Karpas-422 (cell line): ENCODE measurements at places on chromosomes 13 and 19.

DNA sequence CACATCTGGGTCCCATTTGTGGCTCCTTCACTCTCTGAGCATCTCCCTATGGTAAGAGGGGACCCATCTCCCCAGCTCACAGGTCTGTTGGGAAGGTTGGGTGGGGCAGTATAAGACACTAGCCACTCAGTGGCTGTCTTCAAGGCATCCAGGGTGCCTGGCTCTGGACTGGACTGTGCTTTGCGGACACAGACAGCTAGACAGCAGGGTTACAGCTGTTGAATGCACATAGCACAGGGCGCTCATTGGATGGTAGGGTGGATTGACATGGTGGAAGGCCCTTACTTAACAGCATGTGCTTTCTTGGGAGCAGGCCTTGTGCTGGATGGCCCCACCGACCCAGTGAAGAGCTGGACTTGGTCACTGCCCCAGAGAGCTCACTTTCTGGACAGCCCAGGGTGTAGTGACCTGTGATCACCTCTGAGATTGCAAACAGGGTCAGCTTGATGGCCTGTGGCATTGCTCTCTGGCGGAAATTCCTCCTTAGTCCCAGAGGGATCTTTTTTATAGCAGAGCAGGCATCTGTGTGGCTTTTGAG, 1.9 kb downstream of the ZNF444 start:
- no peak for DNase-seq

- DNase-seq = no peak
Observed at GRCh38 chr13:35388441-35389355, 87.8 kb downstream of the MAB21L1 start.

DNA sequence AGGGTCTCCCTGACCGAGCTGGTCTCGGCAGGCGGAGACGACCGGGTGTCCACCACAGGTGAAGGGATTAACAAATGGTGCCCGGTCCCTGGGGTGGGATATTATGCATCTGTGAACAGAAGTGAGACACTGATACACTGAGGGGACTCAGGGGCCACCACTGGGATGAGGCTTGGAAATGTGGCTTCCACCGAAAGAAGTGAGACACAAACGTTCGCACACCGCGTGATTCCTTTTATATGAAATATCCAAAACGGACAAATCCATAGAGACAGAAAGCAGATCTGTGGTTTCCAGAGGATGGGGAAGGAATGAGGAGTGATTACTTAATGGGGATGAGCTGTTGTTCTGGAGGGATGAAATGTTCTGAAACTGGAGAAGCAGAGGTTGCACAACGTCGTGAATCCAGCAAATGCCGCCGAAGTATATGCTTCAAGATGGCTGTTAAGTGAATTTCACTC, 47.5 kb downstream of the C13orf46 start:
- DNase-seq = no peak

GRCh38 chr13:89212186-89212585, 1541.0 kb downstream of the SLITRK5 start:
- DNase-seq = no peak

DNA sequence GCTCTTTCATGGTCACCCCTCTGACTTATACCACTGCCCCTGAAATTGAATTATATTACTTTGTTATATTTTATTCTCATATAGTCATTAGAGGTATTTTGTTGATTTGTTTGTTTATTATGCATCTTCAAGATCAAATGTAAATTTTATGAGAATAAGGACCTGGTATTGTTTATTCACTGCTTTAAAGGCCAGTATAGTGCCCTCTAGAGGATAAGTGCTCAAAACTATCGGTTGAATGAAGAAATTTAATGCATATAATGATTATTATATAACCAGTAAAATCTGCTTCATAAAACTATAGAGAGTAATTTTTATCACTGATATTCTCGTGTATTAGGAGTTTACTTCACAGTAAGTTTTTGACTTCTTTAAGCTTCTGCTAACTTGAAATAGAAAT, 1401.9 kb downstream of the SLITRK1 start:
- DNase-seq = peak; percentile 43

DNA sequence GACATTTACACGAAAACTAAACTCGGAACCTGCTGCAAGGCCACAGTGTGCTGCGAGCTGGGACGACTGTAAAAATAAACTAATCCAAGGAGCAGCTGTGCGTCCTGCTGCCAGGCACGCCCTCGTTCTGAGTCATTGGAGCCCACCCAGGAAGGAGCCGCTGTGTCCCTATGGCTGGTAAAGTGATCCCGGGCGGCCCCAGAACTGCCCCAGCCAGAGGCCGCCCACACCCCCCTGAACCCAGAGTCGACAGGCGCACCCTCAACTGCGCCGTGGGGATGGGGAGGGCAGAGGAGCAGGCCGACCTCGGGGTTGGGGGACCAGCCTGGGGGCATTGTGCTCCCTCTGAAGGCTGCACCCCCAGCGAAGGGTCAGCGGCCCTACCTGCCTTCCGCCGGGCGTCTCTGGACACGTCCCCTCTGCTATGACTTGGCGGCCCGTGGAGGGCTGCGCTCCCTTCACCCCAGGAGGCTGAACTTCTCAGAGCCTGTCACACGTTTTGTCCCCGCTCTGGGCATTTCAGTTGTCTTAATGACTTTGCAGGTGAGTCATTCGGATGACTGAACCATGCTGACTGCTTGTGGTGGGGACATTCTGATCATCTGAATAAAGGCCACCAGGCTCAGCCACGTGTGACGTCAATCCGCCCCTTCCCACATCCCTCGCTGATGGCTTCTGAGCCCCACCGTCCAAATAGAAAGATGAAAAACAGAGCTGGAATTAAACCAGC, 42.7 kb downstream of the ADPRHL1 start:
- no peak for DNase-seq

- no peak for DNase-seq
Observed at GRCh38 chr13:62113179-62113578, 697.5 kb upstream of the PCDH20 start.

DNA sequence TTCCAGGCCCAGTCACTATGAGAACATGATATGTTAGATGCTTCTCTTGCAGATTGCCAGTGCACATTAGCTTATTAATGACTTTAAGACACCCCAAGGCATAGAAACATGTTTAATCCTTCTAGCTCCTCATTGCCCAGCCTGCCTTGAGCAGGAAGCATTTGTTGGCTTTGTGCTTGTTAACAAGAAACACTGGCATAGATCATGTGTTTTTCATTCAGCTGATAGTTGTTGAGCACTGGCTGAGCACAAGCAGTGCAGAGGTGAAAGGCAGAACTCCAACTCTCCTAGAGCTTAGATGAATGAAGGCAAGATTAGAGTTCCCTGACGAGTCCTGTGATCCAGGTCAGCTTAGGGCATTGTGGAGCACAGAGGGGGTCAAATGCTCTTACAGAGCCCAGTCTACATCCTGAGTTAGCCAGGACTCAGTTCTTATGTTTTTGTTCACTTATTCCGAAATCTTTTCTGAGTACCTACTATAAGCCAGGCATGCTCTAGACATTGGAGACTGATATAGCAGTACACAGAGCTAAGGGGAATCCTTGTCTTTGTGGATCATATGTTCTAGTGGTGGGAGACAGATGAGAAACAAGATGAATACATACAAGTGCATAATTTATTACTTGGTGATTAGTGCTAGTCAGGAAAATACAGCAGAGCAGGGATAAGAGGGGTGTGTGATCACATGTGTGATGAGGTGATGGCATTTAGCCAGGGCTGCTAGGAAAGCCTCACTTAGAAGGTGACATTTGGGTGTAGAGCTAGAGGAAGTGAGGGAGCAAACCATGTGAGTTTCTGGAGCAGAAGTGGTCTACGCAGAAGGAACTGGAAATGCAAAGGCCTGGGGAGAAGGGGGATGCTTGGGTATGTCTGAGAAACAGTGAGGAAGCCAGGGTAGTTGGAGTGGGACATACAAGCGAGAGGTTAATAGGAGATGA, 101.2 kb downstream of the WASF3 start:
- no peak for DNase-seq

- no peak for DNase-seq
Observed at GRCh38 chr13:100432611-100433010, 156.0 kb downstream of the GGACT start.

DNA sequence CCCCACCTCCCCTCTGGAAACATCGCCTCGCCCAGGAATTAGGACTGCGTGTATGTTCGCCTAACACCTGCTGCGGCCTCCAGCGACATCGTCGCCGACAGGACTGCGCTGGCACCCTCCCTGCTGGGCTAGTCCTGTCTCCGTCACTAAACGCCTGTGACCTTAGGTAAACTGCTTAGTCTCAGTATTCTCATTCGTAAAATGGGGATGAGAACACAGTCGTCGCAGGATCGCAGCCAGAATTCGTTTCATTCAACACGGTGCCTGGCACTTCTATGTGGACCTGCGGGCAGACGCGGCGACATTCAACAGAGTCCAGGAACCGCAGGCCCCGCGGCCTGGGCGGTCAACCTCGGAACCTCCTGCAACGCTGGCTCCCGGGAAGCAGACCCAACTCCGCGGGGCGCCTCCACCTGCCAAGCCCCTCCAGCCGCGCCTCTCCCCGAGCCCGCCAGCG, 485 bp downstream of the CRYL1 start:
- no peak for DNase-seq

- DNase-seq = no peak
Observed at GRCh38 chr13:45849408-45849807, 2.1 kb downstream of the SIAH3 start.

DNA sequence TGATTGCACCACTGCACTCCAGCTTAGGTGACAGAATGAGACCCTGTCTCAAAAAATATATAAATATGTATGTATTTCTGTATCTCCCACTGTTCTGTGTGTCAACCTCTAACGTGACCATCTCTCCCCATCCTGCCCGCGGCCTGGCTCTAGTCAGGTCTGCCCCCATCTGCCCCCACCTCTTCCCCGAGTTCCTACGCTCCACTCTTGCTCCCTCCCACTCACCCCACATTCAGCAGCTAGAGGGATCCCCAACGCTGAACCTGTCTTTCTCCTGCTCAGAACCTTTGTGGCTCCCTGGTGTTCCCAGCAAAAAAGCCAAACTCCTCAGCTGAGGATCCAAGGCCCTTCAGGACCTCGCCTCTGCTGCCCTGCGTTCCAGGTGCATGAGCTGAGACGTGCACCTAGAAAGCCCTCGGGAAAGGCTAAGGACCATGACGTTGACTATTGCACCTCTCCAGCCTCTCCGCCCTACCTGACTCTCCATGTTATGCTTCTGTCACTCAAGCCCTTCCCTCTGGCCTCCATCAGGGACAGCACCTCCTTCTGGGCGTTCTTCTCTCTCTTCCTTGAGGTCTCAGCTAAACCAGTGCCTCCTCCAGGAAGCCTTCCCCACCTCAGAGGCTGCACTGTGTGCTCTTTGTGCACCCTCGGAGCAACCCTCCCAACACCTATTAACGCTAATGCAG, 18.1 kb downstream of the AKT2 start:
- no peak for DNase-seq
